Activated T-helper 1 cell treated with anti-CD3 and anti-CD28 coated beads, Interleukin-12 subunit alpha, Interleukin-12 subunit beta, Interleukin-2, Interleukin-4 antibody, amounts not matched to agents 30 ng/mL and 10 ng/mL and 1 ng/mL, durations not matched to agents 14 hours and 24 hours and 36 hours (primary cell): ENCODE measurements at places on chromosomes 12 and 14.

DNA sequence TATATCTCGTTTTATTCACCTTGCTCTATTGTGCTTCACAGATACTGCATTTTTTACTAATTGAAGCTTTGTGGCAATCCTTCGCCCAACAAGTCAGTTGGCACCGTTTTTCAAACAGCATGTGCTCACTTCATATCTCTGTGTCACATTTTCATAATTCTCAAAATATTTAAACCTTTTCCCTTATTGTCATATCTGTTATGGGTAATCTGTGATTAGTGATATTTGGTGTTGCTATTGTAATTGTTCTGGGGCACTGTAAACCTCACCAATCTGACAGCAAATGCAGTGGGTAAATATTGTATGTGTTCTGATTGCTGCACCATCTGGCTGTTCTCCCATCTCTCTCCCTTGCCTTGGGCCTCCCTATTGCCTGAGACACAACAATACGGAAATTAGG is 191.3 kb downstream of the BTG1 start:
- DNase-seq = no peak

GRCh38 chr12:12979731-12980259 is 20.3 kb downstream of the HEBP1 start:
- DNase-seq = no peak

- DNase-seq = no peak
Measured at GRCh38 chr12:34392741-34393085, 370.4 kb downstream of the ALG10 start.

GRCh38 chr12:89965993-89966392 is 257.4 kb upstream of the ATP2B1 start:
- DNase-seq = no peak

GRCh38 chr12:102063069-102063468 is 1.3 kb upstream of the WASHC3 start:
- DNase-seq = no peak

- DNase-seq = no peak
Measured at GRCh38 chr14:93232159-93232558, 25.1 kb downstream of the UBR7 start.

- no peak for DNase-seq
Measured at GRCh38 chr14:23608454-23608853, 27.7 kb upstream of the DHRS2 start.
